ENCODE measurements at places on chromosomes 2 and 18. TPM values are rescaled to one million over a fixed set of nuclear protein-coding genes. Genes with fewer than 3 reads are reported as not detected.

Gene CTAGE1
- not detected for total RNA-seq

Gene SP5
- total RNA-seq = not detected

Gene TEKT4
- not detected for total RNA-seq

Gene FEV
- not detected for total RNA-seq

Gene PAX3
- total RNA-seq = not detected

Gene RTP5
- 0.12 TPM for total RNA-seq

Gene THSD7B
- not detected for total RNA-seq

Gene ADGRF3
- 1.4 TPM for total RNA-seq

Gene INHBB
- total RNA-seq = not detected

Gene IL1RN
- 10.5 TPM for total RNA-seq

All from activated CD4-positive, alpha-beta memory T cell treated with anti-CD3 and anti-CD28 coated beads for 36 hours (primary cell).